ENCODE measurements at places on chromosomes 6 and 20.

DNA sequence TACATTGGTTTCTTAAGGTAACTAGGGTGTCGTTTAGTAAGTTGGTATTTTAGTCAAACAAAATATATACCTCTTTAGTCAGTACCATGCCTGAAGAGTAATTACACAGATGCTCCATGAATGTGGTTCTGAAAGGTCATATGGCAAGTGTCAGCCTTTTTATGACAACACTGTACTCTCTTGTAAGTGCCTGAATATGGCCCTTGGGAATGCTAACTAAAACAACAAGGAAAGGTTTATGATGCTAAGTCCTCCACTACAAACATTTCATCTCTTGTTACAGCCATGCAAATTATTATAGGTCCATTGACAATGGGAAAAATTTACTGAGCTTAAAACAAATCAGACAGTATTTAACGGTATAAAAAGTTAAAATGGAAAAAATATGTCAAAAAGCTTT lies 39.0 kb upstream of the SUPT3H start:
- H3K4me3 ChIP-seq, result no peak overlapping the region
- no peak overlapping the region for H3K27ac ChIP-seq
- no peaks in the 10 kb centered on the region for H3K27me3 ChIP-seq

- H3K27me3 ChIP-seq, result no peaks in the 10 kb centered on the region
- no peaks in the 10 kb centered on the region for H3K36me3 ChIP-seq
- no peaks in the 10 kb centered on the region for H3K4me1 ChIP-seq
- DNase-seq, result no peak
- H3K27ac ChIP-seq, result no peak overlapping the region
- peak overlapping the region; percentile 64 for H3K4me3 ChIP-seq
Observed at GRCh38 chr6:24907919-24908649, 27.7 kb downstream of the RIPOR2 start.

DNA sequence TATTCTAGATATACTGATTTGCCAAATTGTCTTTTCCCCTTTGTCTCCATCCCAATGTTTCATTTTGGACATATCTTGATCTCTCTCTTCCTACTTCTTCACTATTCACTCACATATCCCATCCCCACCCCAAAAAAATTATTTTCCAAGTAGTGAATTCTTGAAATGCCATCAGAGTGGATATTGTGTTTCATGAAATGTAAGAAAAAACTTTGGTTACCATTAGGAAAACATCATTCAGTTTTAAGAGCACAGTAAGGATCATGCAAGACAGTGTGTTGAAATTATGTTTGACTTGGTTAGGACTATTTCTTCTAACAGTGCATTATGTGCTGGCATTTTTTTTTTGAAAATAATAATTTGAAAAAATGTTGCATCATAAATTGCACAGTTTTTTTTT lies 5.7 kb downstream of the RSPO3 start:
- no peak overlapping the region for H3K27ac ChIP-seq
- no peak overlapping the region for H3K4me3 ChIP-seq
- no peaks in the 10 kb centered on the region for H3K27me3 ChIP-seq
- no peak for DNase-seq

- peak overlapping the region; percentile 62 for H3K4me3 ChIP-seq
- no peak for DNase-seq
- H3K27ac ChIP-seq, result no peak overlapping the region
- H3K27me3 ChIP-seq, result no peaks in the 10 kb centered on the region
- no peaks in the 10 kb centered on the region for H3K36me3 ChIP-seq
Observed at GRCh38 chr6:43636308-43636659, 644 bp downstream of the MAD2L1BP start.

- H3K4me1 ChIP-seq, result peaks cover 5% of the 10 kb centered on the region
- no peak overlapping the region for H3K4me3 ChIP-seq
- no peaks in the 10 kb centered on the region for H3K36me3 ChIP-seq
- no peak overlapping the region for H3K27ac ChIP-seq
- no peak for DNase-seq
Observed at GRCh38 chr6:44113414-44113813, 13.8 kb downstream of the MRPL14 start.

- no peaks in the 10 kb centered on the region for H3K4me1 ChIP-seq
- no peaks in the 10 kb centered on the region for H3K27me3 ChIP-seq
- no peak overlapping the region for H3K4me3 ChIP-seq
- no peak for DNase-seq
- no peak overlapping the region for H3K27ac ChIP-seq
Observed at GRCh38 chr20:35523298-35523888, 6.1 kb downstream of the C20orf173 start.

- H3K27me3 ChIP-seq, result no peaks in the 10 kb centered on the region
- H3K4me1 ChIP-seq, result no peaks in the 10 kb centered on the region
- no peak overlapping the region for H3K27ac ChIP-seq
- H3K36me3 ChIP-seq, result no peaks in the 10 kb centered on the region
- DNase-seq, result no peak
- no peak overlapping the region for H3K4me3 ChIP-seq
Observed at GRCh38 chr6:74346936-74347535, 651.0 kb downstream of the CD109 start.

DNA sequence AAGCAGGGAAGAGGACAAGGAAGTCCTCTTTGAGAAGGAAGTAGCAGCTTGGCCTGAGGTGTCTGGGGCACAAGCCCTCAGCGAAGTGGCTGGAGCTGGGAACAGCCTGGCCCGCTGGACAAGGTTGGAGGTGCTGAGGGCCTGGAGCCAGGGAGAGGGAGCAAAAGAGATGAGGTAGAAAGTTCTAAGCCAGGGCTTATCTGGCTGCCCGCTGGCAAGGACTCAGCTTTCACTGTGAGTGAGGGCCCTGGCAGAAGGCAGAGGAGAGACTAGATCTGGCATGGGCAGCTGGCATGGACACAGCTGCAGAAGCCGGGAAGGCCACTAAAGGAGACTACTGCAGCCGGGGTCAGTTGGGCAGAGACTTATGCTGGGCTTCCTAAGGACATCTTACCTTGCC lies 21.8 kb upstream of the PCMTD2 start:
- H3K27me3 ChIP-seq, result no peaks in the 10 kb centered on the region
- H3K4me1 ChIP-seq, result no peaks in the 10 kb centered on the region
- no peak overlapping the region for H3K4me3 ChIP-seq
- DNase-seq, result no peak
- H3K36me3 ChIP-seq, result no peaks in the 10 kb centered on the region
- H3K27ac ChIP-seq, result no peak overlapping the region

DNA sequence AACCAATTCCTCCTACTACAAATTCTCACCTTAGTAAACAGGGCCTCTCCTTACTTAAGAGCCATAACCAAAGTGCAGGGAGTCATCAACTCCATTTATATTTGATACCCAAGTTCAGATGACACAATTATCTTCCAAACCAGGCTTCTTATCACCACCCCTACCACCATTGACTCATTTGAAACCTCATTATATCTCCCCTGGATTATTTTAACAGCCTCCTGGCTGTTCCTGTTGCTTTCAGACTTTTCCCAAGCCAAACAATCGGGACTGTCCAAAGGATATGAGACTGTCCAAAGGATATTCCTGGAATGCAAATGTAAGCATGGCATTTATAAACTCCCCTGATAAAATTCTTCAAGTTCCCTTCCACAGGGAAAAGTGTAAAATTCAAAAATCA lies 394.3 kb downstream of the MAFB start:
- H3K36me3 ChIP-seq, result no peaks in the 10 kb centered on the region
- no peak for DNase-seq
- no peaks in the 10 kb centered on the region for H3K4me1 ChIP-seq
- no peaks in the 10 kb centered on the region for H3K27me3 ChIP-seq
- H3K4me3 ChIP-seq, result no peak overlapping the region

DNA sequence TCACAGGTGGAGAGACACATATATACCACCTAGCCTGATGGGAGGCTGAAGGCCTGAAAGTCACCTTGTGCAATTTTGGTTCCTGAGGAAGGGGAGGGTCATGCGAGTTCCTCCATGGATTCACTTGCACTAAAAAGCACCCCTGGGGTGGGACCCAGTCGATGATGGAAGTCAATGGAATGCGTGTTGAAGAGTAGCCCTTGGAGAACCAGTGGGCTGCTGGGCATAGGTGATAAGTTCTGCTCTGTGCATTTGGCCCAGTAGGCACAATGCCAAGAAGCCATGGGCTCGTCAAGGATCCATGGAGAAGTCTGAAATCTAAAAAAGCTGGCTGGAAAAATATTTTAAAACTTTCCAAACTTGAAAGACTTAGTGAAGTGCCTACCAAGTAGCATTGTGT lies 18.9 kb upstream of the SCRT2 start:
- H3K4me3 ChIP-seq, result no peak overlapping the region
- no peaks in the 10 kb centered on the region for H3K4me1 ChIP-seq
- no peaks in the 10 kb centered on the region for H3K27me3 ChIP-seq

DNA sequence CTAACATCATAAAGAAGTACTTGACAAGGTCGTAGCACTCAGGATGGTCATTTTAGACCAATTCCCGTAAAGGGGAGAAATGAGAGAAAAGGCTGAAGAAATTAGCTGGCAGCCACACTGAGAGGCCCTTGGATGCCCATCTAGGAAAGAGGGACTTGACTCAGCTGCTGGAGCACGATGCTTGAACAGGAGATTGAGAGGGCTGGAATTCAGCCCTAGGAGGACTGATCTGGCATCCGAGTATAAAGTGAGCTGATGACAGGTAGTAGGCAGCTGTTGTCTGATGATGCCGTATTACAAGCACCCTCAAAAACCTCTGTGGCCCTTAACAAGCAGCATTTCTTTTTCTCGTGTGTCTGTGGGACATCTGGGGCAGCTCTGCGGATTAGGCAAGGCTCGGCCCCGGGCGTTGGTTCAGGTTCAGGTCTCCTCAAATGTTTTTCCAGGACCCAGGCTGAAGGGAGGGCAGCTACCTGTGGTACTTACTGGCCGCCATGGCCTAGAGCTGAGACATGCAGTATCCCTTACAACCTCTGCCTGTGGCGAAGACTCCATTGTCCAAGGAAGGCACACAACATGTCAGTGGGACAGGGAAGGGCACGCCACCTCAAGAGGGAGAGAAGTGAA lies 219.6 kb upstream of the SNX9 start:
- no peak overlapping the region for H3K4me3 ChIP-seq
- H3K27ac ChIP-seq, result no peak overlapping the region
- no peaks in the 10 kb centered on the region for H3K4me1 ChIP-seq
- no peaks in the 10 kb centered on the region for H3K27me3 ChIP-seq
- no peak for DNase-seq

DNA sequence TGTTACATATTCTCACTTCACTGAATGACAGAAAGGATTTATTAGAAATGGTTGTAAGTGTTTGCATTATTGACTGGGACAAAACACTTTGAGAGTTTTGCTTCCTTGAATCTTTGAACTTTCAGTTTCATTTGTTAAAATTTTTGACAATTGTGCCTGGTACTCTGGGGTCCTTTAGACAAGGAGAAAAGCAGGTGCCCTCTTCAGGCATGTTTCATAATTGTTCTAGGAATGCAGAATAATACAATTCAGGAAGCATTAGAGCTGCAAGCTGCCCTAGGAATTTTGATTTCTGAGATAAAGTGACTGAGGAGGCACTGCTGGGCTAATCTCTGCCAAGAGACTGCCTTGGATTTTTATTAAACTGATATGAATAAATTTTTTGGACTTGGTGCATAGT lies 49.7 kb downstream of the TOP1 start:
- no peak overlapping the region for H3K27ac ChIP-seq
- H3K4me3 ChIP-seq, result no peak overlapping the region
- peaks cover 2% of the 10 kb centered on the region for H3K4me1 ChIP-seq

- no peaks in the 10 kb centered on the region for H3K27me3 ChIP-seq
- H3K36me3 ChIP-seq, result no peaks in the 10 kb centered on the region
- H3K4me1 ChIP-seq, result peaks cover 2% of the 10 kb centered on the region
- H3K27ac ChIP-seq, result no peak overlapping the region
- DNase-seq, result no peak
Observed at GRCh38 chr20:44888226-44889103, 3.0 kb downstream of the YWHAB start.

GRCh38 chr6:160420969-160421556 lies 72.9 kb downstream of the SLC22A3 start:
- peak overlapping the region; percentile 83 for H3K27ac ChIP-seq
- no peaks in the 10 kb centered on the region for H3K36me3 ChIP-seq
- peak; percentile 53 for DNase-seq

- H3K27ac ChIP-seq, result no peak overlapping the region
- peaks cover 9% of the 10 kb centered on the region for H3K4me1 ChIP-seq
Observed at GRCh38 chr6:40912158-40912946, 126.7 kb downstream of the UNC5CL start.

DNA sequence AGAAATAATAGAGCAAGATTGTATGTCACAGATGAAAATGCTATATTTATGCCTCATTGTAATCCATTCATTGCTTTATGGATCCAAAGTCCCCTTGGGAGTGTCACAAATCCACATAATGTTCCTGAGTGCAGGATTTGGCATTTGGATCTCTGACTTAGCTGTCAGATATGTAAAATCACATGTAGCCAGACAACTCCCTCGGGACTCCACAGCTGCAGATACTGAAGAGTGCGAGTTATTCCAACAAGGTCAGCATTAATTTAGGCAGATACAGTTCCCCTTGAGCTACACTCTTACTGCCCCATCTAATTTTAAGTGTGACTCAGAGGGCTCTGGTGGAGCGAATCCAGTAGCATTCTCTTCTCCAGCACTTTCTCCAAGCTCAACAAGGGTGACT lies 433.2 kb downstream of the CD83 start:
- H3K27ac ChIP-seq, result no peak overlapping the region
- DNase-seq, result no peak
- H3K36me3 ChIP-seq, result no peaks in the 10 kb centered on the region
- no peak overlapping the region for H3K4me3 ChIP-seq
- no peaks in the 10 kb centered on the region for H3K4me1 ChIP-seq
- H3K27me3 ChIP-seq, result no peaks in the 10 kb centered on the region

GRCh38 chr20:63574156-63574828 lies at the start of gene HELZ2:
HELZ2 (minus strand) TSS chr20:63574239; CDS start chr20:63572385, 1,854 bp downstream.
- no peaks in the 10 kb centered on the region for H3K27me3 ChIP-seq
- DNase-seq, result peak; percentile 84
- peaks cover 5% of the 10 kb centered on the region for H3K4me1 ChIP-seq
- H3K36me3 ChIP-seq, result no peaks in the 10 kb centered on the region
- peak within 1 kb of the TSS; percentile 83 for H3K4me3 ChIP-seq

- DNase-seq, result no peak
- no peak overlapping the region for H3K27ac ChIP-seq
- H3K36me3 ChIP-seq, result no peaks in the 10 kb centered on the region
- H3K4me1 ChIP-seq, result peaks cover 2% of the 10 kb centered on the region
- H3K27me3 ChIP-seq, result no peaks in the 10 kb centered on the region
Observed at GRCh38 chr20:61451009-61451408, 198.9 kb downstream of the CDH4 start.

DNA sequence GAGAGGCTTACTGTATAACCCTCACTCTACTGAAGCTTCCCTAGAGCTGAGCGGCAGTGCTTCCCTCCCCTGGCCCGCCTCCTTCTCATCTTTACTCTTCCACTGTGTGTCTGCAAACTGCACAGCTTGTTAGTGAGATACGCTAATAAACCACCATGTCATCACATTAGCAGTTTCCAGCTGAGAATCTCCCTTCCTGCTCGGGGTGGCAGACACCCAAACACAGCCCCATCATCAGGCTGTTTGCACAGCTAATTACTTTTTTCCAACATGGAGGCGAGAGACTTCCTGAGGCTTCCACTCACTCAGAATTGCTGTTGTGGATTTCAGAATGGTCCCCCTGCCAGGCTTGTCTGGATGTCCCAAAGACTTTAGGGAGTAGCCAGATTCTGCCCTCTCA lies 444.9 kb upstream of the SULF2 start:
- H3K4me3 ChIP-seq, result no peak overlapping the region
- no peaks in the 10 kb centered on the region for H3K4me1 ChIP-seq
- DNase-seq, result no peak
- H3K27ac ChIP-seq, result no peak overlapping the region

Data from ovary (tissue), 10 donors.